Right lung (tissue), 10 donors: ENCODE measurements at places on chromosomes 2 and 18. TPM values are rescaled to one million over a fixed set of nuclear protein-coding genes. Genes with fewer than 3 reads are reported as not detected.

Gene REG1B
- polyA plus RNA-seq, result not detected

Gene LGALSL
- polyA plus RNA-seq, result 80.1 TPM

DNA sequence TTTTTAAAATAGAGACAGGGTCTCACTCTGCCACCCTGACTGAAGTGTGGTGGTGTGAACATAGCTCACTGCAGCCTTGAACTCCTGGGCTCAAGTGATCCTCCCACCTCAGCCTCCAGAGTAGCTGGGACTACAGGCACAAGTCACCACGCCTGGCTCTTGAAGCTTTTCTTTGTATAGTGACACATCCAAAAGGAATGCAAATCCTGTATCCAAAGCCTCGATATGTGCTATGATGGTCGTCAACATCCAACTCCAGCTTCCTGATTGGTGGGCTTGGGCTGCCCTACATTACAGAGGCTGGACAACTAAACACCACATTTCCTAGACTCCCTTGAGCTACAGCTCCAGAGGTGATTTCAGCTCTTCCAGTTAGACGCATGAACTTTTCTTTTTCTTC lies 101.7 kb upstream of the PGAP1 start:
- DNase-seq, result no peak

GRCh38 chr2:177733322-177733855 lies 339.2 kb downstream of the PDE11A start:
- DNase-seq, result no peak

DNA sequence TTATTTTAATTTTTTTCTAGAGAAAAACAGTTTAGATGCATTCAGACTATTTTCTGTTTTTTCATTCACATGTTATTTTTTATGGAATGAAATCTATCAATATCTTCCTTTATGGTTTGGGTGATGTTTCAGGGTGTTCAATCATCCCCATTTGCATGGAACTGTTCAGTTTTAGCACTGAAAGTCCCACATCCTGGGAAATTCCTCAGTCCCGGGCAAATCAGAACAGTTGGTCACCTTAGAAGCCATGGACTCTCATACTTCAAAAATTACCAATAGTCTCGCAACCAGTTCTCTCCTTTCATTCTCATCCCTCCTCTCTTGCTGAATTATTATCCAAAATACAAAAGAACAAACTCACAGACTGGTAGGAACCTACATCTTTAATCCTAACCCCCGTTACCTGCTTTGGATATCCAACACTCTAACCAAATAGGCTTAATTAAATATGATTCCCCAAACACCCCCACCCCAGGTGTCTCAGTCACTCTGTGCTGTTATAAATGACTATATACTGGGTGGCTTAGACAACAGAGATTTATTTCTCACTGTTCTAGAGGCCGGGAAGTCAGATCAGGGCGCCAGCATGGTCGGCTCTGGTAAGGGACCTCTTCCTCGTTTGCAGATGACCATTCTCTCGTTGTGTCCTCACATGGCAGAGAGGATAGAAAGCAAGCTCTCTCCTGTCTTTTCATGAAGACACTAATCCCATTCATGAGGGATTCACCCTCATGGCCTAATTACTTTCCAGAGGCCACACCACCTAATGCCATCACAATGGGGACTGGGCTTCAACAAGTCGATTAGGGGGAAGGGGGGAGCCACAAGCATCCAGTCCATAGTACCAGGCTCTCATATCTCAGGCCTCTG lies 57.7 kb upstream of the SLC1A4 start:
- no peak for DNase-seq

DNA sequence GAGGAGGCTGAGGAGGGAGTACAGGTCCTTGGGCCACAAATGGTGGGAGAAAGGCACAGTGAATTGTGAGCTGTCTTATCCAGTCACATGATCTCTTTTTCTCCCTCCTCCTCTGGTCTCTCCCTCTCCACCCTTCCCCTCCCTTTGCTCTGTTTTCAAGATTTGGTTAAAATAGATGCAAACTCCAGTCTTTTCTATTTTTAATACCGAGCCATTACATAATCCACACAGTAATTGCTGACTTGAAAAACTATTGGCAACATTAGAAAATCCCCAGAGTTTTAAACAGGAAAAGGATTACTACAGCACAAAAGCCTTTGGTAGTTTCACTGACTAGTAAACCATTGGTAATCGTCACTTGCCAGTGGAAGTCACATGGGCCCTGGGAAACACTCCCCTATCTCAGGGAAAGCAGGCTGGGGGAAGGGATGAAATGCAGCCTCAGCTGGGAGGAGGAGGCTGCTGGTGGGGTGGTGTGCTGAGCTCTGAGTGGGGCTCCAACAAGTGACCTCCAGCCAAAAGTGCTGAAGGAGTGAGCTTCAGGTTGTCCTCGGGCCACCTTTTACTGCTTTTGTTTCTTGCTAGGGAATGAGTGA lies 57.4 kb upstream of the PCBP1 start:
- DNase-seq, result peak; percentile 34

GRCh38 chr2:38960609-38961320 lies 71.1 kb downstream of the ARHGEF33 start:
- DNase-seq, result no peak

DNA sequence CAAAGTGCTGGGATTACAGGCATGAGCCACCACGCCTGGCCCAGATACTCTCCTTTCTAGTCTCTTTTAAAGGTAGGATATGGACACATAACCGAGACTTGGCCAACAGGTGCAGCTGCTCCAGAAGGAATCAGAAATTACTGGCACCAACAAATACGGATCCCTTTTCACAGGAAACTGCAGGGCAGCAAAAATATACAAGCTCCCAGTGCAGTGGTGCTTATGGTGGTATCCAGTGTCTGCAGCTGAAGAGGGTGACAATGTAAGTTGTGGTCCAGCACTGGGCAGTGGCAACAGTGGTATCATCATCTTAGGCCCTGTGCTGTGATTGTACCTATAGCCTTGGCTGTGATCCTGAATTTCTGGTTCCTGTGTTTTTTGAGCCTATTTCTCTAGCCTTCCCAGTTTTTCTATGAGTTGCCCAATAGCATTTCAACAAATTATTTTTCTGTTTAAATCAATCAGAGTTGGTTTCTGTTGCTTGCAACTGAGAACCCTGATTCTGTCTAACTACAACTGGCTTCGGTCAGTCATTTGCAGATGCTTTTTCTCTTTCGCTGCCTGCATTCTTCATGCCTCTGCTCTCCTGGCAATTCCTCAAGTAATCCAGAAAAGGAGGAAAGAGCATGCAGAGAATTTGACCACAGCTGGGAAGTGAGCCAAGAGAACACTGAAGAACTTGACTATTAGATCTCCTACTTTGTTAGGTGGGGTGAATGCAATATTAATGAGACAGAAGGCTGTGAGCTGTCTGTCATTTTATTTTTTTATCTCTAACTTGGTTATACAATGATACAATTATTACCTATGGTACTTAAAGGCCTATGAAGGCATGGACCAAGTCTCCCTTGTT lies 30.8 kb upstream of the EML4 start:
- no peak for DNase-seq

GRCh38 chr18:55425698-55426097 lies 162.3 kb downstream of the TCF4 start:
- DNase-seq, result no peak

DNA sequence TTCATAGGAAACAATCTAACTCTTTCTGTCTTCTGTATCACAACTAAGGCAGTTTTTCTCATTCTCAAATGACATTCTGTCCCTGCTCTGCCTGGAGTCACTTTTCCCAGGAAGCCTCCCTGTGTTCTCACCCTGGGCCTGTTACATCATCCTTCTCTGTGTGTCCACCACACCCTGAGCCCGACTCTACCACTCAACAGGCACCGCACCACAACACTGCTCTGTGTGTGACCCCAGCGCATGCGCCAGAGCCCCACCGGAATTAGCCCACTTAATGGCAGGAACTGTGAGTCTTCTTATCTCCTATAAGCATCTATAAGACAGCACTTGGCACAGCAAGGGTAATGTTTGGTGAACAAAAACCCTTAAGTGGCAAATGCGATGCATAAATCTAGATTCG lies 32.3 kb downstream of the TGFBRAP1 start:
- no peak for DNase-seq
